ENCODE measurements at places on chromosomes 11 and 22. TPM values are rescaled to one million over a fixed set of nuclear protein-coding genes. Genes with fewer than 3 reads are reported as not detected.

The CRYBB2 gene
- total RNA-seq: not detected

The APOA1 gene
- total RNA-seq: 0.40 TPM

The KRTAP5-4 gene
- total RNA-seq: not detected

The CLMP gene
- total RNA-seq: 23.7 TPM

The ZBTB44 gene
- total RNA-seq: 6.3 TPM

The POLR3H gene
- 45.6 TPM for total RNA-seq

The RTN4RL2 gene
- total RNA-seq: 99.6 TPM

The USH1C gene
- 0.99 TPM for total RNA-seq

The ZBTB16 gene
- total RNA-seq: 1.1 TPM

The NXPE1 gene
- total RNA-seq: not detected

The DDIAS gene
- total RNA-seq: 17.9 TPM

The TRIM22 gene
- 0.86 TPM for total RNA-seq

The SCGB1A1 gene
- total RNA-seq: not detected

The DCHS1 gene
- 0.07 TPM for total RNA-seq

The MB gene
- 7.5 TPM for total RNA-seq

The PANX3 gene
- total RNA-seq: not detected

The CCDC81 gene
- 0.20 TPM for total RNA-seq

The KRTAP5-11 gene
- total RNA-seq: not detected

The GRM5 gene
- total RNA-seq: not detected

The TSPAN18 gene
- 2.3 TPM for total RNA-seq

The VSIG10L2 gene
- total RNA-seq: not detected

The GNG3 gene
- total RNA-seq: not detected

The TSPAN32 gene
- not detected for total RNA-seq

The PRDX5 gene
- total RNA-seq: 468 TPM

The GLYAT gene
- total RNA-seq: not detected

The ROM1 gene
- 4.1 TPM for total RNA-seq

The NAALADL1 gene
- total RNA-seq: not detected

The RFPL2 gene
- total RNA-seq: 0.16 TPM

The SLC17A6 gene
- not detected for total RNA-seq
